NCI-H1694 treated with DMSO at 0.1 percent for 48 hours (cell line): ENCODE measurements at places on chromosomes 12 and 14.

DNA sequence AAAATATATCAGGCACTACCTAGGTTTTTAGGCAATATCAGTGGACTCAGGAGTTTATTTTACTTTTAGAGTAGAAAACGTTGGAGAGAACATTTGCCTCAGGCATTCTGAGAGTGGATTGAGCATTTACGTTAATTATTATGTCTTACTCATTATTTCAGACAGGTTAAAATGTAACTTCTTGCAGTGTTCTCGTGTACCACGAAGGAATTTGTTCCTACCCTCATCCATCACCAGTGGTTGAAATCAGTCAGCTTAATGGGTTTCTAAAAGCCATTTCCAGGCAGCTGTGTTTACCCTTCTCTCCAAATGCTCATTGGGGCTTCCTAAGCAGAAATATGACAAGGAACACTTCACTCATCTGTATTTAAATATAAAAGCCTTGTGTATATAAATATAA lies 9.1 kb upstream of the LDHB start:
- no peak for DNase-seq

GRCh38 chr12:97701901-97702300 lies 239.3 kb downstream of the RMST start:
- no peak for DNase-seq

DNA sequence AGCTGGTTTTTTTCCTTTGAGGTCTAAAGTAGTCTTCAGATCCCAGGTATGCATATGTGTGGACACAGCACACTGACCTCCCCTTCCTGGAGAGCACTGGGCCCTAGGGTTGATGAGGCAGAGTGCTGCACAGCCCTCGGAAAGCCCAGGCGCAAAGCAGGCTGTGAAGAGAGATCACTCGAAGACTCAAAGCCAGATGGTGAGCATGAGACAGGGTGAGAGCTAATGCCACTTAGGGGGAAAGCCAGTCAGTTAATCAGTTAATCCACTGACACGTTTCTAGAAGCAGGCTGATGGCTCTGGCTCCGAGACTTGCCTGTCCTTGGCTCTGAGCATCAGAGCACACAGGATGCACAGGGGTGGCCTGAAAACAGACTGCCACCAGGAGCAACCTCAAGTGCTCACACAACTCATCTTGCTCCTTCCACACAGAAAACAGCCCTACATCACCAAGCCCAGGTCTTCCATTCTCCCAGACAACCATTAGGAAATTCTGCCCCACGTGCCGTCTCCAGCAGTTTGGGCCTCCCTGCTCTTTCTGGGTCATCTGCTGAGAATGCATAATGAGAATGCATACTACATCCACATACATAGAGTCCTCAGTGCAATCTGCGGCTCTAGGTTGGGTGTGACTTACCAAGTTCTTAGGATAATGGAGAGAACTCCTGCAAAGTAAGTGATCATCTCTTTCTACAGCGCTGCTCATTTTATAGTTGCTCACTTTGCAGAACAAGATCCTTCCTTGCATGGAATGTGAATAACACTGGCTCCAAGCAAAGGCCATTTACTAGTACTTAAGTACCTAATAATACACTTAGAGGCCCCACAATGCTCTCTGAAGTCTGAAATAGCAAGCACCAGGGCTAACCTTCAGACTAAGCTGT lies 12.0 kb downstream of the AQP6 start:
- peak; percentile 50 for DNase-seq

- no peak for DNase-seq
Measured at GRCh38 chr12:87311206-87311605, 718.0 kb downstream of the C12orf50 start.
